8988T (cell line): ENCODE measurements at places on chromosomes 2 and 18.

- no peak for DNase-seq
Observed at GRCh38 chr2:155982135-155982534, 350.4 kb downstream of the NR4A2 start.

DNA sequence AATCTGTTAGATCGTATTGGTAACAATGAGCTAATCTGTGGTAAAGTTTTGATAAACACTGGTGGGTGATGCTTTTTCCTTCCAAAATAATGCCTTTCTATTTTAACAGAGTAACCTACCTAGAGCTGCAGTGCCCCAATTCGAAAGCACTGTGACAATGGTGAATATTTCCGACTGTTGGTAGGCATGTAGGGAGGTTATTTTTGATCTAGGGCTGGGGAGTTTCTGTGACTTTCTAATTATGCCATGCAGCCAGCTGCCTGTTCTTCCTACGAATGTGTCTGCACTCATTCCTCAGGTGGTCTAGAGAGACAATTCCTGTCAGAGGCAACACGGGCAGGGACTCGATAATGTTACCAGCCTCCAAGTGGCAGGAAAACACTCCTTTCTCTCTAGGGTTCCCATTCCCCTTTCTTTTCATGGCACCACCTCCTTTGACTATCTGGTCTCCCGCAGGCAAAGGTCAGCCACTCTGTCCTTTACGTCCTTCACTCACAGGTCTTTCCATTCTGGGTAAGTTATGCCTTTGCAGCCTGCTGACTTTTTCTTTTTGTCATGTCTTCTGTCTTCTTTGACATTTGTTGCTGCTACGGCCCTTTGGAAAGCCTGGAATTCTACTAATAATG is 167.2 kb upstream of the MGAT5 start:
- no peak for DNase-seq

- DNase-seq: peak; percentile 28
Observed at GRCh38 chr2:111975053-111975552, 76.7 kb downstream of the MERTK start.

GRCh38 chr2:168679081-168679480 is 123.4 kb upstream of the NOSTRIN start:
- DNase-seq: no peak

GRCh38 chr2:29618024-29618423 is 303.4 kb downstream of the ALK start:
- DNase-seq: no peak

- no peak for DNase-seq
Observed at GRCh38 chr2:38093527-38094165, 17.7 kb upstream of the CYP1B1 start.

- DNase-seq: no peak
Observed at GRCh38 chr2:152823905-152824304, 105.5 kb downstream of the ARL6IP6 start.

DNA sequence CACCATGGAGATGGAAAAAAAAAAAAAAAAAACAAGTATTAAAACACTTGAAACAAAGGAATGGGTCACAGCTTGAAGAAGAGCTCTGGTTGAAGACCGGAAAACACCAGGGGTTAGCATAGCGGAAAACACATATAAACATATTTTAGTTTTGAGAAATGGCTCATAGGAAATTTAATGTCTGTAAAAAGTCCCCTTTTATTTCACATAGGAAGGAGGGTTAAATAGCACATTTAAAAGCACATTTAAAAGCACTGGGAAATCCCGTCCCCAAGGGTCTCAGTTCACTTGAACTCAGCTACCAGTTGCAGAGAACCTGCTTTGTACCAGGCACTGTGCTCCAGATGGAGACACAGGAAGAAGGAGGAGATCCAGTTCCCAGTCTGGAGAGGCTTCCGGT is 65.5 kb downstream of the KCNE4 start:
- no peak for DNase-seq

GRCh38 chr2:56127010-56127409 is 56.8 kb upstream of the CCDC85A start:
- no peak for DNase-seq

DNA sequence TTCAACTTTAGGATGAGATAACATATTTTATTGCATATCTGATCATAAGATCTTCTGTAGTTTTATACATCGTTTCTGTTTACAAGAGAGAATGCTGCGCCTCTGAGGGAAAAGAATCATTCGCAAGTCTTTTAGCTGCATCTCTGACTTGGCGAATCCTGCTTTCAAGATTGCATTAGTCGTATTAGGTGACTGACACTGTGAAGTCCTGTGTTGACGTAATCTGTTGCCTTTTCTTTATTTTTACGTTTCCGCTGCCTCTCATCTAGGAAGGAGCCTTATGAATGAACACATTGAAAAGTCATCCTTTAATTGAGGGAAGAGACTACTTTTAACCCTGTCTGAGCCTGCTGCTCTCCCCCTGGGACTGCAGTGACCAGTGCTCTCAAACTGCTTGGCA is 101.5 kb downstream of the LDLRAD4 start:
- no peak for DNase-seq

DNA sequence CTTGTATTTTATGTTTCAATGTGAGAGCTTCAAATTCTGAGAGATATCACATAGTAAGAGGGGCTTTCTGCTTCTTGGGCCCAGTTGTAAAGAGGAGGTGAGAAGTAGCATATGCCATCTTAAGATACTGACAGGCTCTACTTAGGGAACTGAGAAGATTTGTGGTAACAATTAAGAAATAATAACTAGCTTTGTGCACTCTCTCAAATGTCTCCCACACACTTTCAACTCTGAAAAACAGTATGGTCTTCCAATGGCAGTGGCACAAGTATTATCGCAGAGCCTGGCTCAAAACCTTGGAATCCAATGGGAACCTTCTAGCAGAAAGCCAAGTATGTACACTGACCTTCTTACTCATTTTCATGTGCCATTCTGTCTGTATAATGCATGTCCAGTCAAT is 80.3 kb upstream of the FAM237A start:
- DNase-seq: no peak

GRCh38 chr2:134333646-134334189 is 79.8 kb downstream of the MGAT5 start:
- no peak for DNase-seq

- DNase-seq: no peak
Observed at GRCh38 chr18:28063271-28063761, 113.6 kb downstream of the CDH2 start.

DNA sequence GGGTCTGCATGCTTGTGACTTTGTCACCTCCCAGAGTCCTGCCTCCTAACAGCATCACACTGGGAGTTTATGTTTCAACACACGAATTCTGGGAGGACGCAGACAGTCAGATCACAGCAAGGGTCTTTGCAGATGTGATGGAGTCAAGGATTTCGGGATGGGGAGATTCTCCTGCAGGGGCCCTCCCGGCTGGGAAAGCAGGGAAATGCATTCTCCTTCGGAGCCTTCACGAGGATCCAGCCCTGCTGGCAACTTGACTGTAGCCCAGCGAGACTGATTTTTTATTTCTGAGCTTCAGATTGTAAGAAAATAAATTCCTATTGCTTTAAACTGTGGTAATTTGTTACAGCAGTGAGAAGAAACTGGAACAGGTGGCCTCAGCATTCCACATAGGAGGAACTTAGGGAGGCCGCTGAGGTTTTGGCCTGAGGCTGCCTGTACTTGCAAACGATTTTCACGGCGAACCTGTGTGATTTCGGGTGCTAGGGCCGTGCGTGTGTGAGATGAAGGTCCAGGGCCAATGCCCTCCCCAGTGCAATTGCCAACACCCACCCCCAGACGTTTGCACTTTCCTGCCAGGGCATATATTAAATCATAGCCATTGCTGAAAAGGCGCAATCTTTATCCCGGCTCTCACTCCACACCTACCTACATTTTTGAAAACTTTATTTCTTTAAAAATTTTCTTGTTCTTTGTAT is 79.8 kb downstream of the ASB1 start:
- DNase-seq: no peak

DNA sequence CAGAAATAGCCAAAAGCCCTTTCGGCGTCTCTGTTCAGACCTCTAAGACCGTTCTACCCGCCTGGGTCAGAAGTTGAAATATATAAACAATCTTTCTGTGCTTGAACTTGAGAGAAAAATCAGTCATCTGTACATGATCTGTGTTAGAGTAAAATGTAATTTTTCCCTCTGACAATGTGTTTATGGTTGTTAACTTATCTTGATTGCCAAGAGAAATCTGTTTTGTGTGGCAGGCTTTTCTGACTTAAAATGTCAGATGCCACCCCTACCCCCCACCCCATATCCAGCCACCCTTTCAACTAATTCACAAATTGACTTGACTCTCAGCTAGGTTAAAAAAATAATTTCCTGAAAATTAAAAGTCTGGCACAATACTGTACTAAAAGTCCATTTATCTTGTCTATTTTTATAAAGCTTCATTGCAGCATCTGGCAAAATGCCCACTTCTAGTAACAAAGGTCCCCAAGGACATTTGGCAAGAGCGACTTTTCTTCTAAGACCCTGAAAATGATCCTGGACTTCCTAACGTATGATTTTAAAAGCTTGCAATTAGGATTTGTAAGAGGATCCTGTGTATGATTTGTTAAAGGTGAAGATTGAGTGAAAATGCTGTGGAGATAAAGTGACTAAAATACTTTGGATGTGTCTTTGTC is 304.2 kb downstream of the EPHA4 start:
- DNase-seq: no peak

- peak; percentile 18 for DNase-seq
Observed at GRCh38 chr2:2291500-2292260, 39.4 kb downstream of the MYT1L start.

GRCh38 chr2:215931256-215931903 is 82.0 kb downstream of the MREG start:
- DNase-seq: peak; percentile 24

- no peak for DNase-seq
Observed at GRCh38 chr2:37472959-37473358, 128.5 kb downstream of the QPCT start.

DNA sequence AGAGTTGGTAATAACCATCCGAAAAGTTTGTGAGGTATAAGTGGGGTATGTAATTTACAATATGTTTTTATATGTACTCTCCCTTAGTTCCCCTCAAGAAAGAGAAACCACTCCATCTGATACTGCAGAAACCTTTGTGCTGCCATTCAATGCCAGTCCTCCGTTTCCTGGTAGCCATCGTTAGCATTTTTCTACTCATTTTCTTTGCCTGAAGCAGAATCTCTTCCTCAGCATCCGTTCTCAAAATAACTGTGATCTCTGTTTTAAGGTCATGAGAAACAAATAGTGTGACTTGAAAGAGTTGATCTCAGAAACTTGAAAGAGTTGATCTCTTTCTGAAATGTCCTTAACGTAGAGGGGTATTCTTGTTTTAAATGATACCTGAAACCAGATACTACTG is 996 bp downstream of the PTCD3 start:
- DNase-seq: no peak

GRCh38 chr2:147589127-147589526 is 255.7 kb upstream of the ACVR2A start:
- DNase-seq: no peak

GRCh38 chr2:144252694-144253093 is 267.2 kb downstream of the ZEB2 start:
- no peak for DNase-seq

- DNase-seq: no peak
Observed at GRCh38 chr18:14921031-14921430, 173.1 kb downstream of the ANKRD30B start.

GRCh38 chr2:189440644-189440946 is 679 bp upstream of the WDR75 start:
- no peak for DNase-seq

DNA sequence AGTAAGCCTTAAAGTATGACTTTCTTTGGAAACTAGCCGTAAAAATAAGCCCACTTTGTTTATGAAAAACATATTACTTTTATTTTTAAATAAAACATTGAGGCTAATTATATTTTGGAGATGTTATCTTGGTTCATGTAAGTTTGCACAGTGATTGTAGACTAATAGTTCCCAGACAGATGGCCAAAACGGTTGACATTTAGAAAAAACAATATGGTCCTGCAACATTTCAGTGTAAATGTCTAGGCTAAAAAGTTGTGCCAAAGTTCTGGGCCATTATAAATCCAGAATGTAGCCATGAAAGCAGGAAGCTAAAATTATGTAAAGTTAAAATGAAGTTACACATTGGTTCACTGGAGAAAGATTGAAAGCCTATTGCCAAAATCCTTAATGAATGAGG is 43.6 kb downstream of the SLC5A7 start:
- no peak for DNase-seq

DNA sequence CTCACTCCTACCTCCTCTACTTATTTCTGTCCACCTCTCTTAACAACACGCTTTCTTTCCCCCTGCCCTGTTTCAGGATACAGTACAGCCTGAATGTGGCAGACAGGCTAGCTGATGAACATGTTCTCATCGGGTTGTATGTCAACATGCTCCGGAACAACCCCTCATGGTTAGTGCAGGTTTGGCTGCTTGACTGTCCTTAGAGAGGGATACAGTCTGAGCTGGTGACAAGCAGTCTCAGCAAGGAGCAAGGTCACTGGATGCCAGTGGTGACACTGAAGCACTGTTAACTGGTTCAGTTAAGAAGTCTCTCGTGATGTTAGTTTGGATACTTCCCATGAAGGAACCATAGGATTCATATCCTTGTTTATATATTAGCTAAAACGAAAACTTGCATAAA is 128.6 kb downstream of the DTNA start:
- no peak for DNase-seq

- DNase-seq: no peak
Observed at GRCh38 chr18:70005580-70005979, 57.9 kb upstream of the CD226 start.

DNA sequence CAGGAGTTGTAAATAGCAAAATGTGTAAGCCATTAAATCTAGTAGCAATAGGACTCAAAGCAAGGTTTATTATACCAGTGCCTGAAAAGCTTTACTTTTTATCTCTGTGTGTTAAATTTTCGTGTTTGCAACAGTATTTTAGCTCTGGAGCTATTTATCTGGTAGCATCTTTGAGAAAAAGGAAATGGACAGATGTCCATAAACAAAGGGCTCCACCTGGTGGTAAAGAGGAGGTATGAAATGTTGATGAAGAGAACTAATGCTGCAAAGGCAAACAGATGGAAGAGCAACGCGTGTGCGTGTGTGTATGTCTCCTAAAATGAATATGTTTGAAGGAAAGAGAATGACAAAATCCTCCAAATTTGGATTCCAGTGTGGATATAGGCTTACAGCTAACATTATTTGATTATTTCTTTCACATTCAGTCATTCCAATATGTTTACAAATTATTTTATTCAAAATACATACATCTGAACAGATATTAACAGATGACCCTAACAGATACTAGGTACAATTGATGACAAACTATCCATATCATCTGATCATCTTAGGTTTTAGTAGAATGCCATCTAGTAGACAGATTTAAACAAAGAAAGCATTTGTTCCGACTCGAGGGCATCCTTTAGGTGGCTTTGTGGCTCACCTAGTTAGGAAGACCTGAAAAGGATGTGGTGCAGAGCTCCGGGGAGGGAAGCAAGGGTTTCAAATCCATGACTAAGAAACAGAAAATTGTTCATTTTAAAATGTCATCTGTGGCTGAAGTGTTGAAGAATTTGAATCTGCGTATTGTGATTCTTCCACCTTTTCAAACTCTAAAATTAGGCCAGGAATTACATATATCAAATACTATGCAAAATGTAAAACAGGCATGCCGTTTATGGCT is 383.3 kb downstream of the MTX2 start:
- no peak for DNase-seq
